ENCODE measurements at places on chromosomes 12 and 14.

DNA sequence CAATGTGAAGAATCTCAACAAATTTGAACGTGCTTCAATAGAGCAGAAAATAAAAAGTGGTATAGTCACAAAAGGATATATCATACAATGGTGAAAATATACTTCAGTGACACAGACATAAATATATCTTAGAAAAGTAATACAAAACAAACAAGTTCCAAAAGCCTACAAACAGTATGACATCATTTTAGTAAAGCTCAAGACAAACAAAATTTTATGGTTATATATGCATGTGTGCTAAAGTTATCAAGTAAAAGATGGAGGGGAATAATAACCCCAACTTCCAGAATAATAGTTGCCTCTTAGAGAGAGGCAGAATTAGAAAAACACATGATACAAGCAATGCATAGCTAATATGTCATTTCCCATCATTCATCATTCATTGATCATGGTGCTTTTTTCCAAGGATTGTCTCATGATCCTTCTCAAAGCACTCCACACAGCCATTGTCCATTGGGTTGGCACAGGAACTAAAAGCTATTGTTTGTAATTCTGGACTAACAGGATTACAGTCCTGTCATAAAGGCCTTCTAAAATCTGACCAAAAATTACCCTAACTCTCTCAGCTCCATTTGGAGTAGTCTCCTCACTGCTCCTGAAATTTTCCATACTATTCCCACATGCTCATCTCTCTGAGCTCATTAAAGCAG lies 59.5 kb downstream of the IFNG-AS1 start:
- no peak for DNase-seq

DNA sequence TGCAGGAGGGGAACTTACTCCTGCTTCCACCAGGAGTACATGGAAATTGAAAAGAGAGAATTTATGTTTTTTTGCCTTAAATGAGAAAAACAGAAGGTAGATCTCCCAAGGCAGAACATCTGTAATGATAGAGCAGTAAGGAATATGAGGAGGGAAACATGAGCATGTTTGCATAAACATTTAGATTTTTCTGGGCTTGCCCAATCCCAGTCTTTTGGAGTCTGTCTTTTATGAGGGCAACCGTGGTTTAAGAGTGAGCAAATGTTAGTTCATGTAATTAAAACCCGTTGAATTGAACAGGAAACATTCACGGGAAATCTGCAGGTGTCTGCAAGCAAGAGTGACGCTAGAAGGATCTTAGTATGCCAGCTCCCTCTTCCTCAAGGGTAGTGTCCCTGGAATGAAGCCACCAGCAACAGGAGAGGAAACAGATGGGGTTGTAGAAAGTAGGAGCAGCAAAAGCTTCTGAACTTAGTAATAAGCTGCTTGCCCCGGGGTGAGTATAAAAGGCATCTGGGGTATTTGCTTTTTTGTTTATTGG lies 79.3 kb downstream of the ARF6 start:
- peak; percentile 82 for DNase-seq

DNA sequence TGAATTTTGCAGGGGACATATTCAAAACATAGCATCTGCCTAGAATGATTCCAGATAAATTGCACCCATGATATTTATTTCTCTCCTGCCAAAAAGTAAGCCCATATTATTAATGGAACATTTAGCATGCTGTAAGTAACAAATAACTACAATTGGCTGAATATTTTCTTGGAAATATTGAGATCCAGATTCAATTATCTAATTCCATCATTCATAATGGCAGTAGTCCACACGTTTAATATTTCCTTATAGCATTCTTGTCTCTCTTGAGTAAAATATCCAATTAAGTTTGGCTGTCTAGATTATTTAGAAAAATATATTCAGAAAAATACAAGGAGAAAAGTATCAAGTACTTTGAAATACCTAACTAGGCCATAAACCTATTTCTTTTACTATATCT lies 157.5 kb downstream of the FLRT2 start:
- no peak for DNase-seq

- DNase-seq = no peak
Observed at GRCh38 chr14:57848786-57849185, 17.1 kb downstream of the SLC35F4 start.

DNA sequence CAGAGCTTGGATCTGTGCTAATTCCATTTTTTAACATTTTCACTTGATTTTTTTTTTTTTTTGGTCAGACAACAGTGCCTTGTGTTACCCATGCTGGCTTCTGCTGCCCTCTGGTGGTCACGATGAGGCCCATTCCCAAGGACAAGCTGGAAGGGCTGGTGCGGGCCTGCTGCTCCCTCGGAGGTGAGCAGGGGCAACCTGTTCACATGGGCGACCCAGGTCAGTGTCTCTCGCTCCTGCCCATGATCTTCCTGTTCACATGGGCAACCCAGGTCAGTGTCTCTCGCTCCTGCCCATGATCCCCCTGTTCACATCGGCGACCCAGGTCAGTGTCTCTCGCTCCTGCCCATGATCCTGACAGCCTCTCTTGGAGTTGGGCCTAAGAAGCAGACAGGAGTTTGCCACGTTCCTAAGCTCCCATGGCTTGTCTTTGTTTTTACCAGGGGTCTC lies 59.4 kb downstream of the DGLUCY start:
- DNase-seq = peak; percentile 82

DNA sequence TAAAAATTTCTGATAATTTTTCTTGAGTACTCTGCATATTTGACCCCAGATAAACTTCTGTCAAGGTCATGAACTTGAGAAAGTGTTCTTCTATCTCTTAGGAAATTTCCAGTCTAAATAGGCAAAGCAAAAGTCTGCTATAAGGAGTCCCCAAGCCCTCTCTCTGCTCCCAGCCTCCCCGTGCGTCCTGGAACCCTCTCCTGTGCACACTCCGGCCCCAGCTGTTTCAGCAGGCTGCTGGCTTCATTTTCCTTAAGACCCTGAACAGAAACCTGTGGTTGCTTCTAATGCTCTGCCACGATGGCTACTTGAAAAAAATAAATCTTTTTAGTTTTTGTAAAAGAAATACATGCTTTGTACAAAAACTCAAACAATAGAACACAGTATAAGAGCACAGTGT lies 14.7 kb downstream of the KRT2 start:
- DNase-seq = no peak

DNA sequence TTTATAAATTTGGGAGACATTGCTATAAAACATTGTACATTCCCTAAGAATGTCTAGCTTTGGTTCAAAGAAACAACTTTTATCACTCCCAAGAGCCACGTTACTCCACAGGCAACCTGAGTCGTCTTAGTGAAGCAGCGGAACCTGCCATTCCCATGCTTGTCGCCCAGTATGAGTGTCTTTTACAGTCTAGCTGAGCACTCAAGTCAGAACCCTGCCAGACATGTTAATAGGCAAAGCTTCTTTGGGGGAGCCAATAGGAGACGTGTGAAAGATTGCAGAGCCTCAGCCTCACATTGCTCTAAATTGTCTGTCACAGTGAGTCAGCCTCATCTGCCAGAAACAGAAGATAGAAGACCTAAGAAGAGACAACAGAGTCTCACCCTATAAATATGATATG lies 541.6 kb upstream of the FLRT2 start:
- peak; percentile 29 for DNase-seq

GRCh38 chr12:43069768-43070221 lies 480.2 kb upstream of the PRICKLE1 start:
- peak; percentile 3 for DNase-seq

- DNase-seq = peak; percentile 47
Observed at GRCh38 chr12:113479590-113480335, 8.1 kb upstream of the LHX5 start.

DNA sequence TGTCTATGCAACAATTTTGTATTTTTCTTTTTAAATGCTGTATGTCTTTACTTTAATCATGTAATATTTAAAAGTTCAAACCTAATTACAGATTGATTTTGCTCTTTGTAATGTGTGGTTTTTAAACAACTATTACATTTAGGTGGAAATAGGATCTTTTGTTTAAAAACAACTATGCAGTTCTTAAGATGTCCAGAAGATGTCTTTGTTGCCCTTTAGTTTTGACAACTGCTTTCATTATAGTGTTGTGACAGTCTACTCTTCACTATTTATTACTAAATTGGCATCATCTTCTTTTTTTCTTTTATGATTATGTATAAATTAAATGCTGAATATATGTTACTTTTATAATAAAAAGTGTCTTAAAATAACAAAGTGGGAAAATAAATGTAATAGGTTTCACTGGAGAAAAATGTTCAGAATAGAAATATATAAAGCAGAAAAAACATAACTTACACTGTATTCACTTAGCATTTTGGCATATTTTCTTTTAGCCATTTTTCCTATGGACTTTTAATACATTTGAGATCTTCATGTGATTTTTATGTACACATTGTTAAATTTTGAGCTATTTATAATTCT lies 27.1 kb upstream of the PCNX4 start:
- DNase-seq = peak; percentile 52

- no peak for DNase-seq
Observed at GRCh38 chr12:800401-800800, 48.0 kb downstream of the WNK1 start.

GRCh38 chr12:38399711-38400206 lies 83.2 kb downstream of the ALG10B start:
- DNase-seq = no peak

DNA sequence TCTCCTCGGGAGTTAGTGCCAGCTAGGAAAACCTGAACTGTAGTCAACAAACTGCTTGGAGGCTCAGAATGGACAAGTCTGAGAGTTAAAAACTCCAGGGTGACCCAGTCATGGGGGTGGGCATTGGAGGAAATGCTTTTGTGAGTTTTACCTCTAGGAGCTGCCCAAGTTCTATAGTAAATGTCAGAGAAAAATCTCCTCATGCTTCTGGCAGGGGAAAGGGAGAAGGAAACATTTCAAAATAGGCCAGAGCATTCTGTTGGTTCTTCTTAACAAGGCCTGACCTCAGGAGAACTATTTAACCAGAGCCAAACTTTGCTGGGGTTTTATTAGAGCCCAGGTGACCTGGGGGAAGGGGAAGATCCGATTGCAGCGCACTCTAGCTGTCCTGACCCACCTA lies 12.3 kb downstream of the NINJ2 start:
- no peak for DNase-seq

GRCh38 chr12:128286970-128287369 lies 20.0 kb downstream of the TMEM132C start:
- no peak for DNase-seq

- no peak for DNase-seq
Observed at GRCh38 chr12:89059056-89059455, 293.2 kb downstream of the DUSP6 start.

DNA sequence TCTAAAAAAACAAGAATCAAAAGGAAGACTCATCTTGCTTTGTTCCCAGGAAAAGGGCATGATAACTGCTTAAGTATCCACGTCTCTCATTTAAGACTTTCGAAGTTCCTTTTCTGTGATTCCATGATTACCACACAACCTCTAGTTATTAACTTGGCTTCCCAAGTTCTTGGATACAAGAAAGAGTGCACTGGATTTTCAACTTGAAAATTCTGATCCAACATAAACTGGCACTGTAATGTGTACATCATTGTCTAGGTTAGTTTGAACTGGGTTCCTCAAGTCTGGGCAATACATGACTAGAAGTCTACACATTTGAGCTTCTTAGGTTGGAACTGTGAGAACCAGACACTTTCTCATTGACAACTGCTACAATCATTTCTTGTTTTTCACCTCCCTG lies 1.6 kb downstream of the KLHL28 start:
- DNase-seq = no peak

DNA sequence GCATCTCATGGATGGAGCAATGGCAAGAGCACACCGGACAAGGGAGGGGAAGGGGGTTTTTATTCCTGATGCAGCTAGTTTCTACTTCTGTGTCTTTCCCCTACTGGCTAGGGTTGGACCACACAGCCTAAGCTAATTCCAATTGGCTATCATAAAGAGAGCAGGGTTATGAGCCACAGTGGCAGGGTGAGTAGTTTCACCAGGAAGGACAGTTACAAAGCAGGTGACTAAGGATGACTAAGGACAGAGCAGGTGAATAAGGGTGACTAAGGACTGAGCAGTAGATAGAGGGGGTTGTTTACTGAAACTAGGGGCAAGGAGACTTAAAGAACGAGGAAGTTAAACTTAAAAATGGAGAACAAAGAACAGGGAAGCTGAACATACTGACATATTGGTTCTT lies 321.4 kb upstream of the SEL1L start:
- peak; percentile 2 for DNase-seq

DNA sequence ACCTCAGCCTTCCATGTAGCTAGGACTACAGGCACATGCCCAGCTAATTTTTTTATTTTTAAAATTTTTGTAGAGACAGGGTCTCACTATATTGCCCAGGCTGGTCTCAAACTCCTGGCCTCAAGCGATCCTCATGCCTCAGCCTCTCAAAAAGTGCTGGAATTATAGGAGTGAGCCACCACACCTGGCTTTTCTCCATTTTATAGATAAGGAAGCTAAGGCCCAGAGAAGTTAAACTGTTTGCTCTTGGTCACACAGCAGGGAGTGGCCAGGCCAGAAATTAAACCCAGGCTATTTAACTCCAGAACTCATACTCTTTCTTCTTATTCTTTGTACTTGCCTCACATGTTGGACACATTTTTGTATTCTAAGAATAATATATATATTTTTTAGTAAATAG lies 16.5 kb downstream of the UBE3B start:
- DNase-seq = no peak

- DNase-seq = no peak
Observed at GRCh38 chr12:103802586-103802886, 38.5 kb downstream of the NT5DC3 start.

- no peak for DNase-seq
Observed at GRCh38 chr12:104204690-104205480, 10.7 kb upstream of the TXNRD1 start.

- peak; percentile 93 for DNase-seq
Observed at GRCh38 chr14:73789989-73790581, 61.5 kb upstream of the PTGR2 start.

- DNase-seq = no peak
Observed at GRCh38 chr12:95083471-95083870, 10.1 kb upstream of the NR2C1 start.

DNA sequence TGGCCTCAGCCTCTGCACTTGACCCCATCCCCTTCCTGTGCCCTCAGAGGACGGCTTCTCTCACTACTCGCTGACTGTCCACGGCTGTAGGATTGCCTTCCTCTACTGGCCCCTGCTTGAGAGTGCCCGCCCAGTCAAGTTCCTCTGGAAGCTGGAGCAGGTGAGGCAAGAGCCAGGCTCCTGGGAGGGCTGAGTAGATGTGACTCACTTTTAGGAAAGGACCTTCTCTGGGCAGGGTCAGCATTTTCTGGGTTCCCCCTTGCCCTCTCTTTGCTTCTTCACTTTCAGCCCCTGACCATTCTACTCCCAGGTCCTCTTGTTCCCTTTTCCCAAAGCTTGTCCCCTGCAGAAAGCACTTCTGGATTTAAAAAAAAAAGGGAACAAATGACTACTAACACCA lies 7.7 kb downstream of the CLSTN3 start:
- DNase-seq = peak; percentile 45

DNA sequence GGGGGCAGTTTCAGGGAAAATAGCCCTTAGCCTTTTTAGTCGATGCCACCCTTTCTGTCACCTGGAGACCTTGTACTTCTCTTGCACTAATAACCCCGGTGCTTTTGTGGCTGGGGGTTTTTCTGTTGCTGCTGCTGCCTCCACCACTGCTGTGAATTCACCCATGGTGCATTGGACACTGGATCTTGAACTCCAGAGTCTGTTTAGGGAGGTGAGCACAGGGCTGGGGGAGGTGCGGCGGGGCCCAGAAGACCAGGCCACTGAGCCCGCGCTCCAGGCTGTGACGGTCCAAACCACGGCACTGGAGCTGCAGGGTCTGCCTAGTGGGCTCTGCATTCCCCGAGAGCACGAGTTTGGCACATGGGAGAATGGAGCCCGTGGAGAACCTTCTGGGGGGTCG lies 100.6 kb downstream of the NINJ2 start:
- no peak for DNase-seq

Data from epithelial cell of esophagus (primary cell).